ENCODE measurements at places on chromosomes 13 and 19.

DNA sequence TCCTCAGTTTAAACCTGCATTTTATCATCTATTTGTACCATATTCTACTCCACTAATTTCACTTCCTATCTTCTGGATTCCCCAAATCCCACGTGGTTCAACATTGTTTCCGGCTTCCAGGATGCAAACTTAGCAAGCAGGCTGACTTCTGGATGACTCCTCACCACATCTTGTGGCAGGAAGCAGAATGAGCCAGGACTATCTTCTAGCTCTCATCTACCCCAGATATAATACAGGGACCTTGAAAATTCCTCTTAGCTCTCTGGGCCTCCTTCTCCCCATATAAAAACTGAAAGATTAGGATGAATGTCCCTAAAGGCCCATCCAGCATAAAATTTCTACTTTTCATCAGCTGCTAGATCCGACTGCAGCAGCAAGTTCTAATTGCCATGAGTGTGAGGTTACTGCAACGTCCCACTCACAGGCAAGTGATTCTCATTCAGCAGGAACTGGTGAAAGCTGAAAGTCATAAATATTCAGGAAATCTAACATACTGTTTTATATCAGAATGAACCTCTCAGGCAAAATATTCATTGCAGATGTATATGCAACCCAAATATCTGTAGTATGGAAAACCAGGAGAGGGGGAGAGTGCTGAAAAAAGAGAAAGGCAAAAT lies 93.4 kb downstream of the KCTD12 start:
- no peak for DNase-seq

DNA sequence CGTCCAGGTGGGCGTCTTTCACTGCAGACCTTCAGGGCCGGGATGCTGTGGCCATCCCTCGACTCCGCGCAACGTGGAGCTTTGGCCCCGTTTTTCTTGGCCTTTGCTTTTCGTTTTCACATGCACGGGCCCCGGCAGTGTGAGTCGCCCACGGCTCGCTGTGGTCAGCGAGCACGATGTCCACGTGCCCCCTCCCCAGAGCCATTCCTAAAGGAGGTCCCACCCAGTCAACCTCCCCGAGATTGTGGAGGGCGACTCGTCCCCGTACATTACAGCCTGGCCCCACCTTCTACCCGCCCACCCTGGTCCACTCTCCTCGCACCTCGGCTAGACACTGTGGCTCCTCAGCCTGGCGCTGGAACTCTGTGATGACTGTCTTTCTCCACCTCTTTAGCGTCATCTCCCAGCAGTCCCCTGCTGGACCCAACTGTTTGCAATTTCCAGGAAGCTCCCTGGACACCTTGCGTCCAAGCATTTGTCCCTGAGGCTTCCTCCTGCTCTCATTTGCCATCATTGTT lies 405 bp downstream of the ZNF446 start:
- DNase-seq = no peak

- no peak for DNase-seq
Measured at GRCh38 chr19:7916955-7917266, 2.3 kb downstream of the TGFBR3L start.

DNA sequence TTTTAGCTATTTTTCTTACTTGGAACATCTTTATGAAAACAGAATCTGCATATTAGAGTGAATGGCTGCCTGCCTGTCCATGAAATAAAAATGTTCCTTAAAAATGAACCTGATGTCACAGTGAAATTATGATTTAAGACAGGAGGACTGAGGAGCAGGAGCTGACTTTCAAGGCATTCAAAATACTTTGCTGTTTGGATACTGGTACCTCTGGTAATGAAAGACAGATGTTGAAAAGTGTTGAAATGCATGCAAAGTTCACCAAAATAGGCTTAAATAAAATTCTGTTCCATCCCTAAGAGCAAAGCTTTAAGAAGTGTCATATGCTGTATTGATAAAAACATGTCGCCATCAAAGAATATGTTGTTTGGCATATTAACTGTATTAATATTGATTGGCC lies 1.7 kb downstream of the ARHGEF7 start:
- DNase-seq = no peak

GRCh38 chr13:97537110-97537509 lies 103.1 kb downstream of the RAP2A start:
- no peak for DNase-seq

Data from stimulated activated CD8-positive, alpha-beta memory T cell treated with anti-CD3 and anti-CD28 coated beads, Interleukin-15, amount 100 ng/mL, for 4 hours (primary cell).